ENCODE measurements at places on chromosomes 5 and 9.
A peak's percentile ranks its signal among the peaks of the same experiment; 100 is the strongest.

DNA sequence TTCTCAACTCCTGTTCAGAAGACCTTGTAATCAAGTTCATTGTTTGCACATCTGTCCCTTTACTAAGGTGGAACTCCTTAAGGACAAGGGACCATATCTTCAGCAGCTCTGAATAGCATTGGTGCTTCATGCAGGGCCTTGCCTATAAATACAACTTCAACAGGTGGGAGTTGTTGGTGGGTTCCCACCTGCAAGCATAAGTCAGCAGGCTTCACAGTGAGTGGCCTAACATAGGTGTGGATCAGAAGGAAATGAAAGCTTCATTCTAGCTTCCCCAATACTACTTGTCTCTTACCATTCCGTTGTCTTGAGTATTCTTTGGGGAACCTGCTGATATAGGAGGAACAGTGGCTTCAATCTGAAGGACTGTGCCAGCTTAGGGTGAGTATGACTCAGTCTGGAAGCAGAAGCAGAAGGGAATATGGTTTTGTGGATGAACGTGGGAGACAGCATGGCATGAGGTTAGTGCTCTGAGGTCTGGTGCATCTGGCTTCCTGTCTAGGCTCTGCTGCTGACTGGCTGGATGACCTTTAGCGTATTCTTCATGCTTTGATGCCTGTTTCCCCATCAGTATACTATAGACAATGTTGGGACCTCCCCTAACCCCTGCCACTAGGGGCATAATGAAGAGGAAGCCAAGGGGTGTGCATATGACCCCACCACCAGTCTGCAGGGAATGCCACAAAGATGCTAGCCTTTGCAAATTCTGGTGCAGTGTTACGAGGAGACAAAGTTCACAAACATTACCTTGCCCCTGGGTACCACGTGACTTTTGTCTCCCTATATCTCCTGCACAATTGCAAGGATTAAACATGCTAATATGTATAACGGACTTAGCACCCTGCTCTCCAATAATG is 192.3 kb downstream of the PALM2AKAP2 start:
- no peak for DNase-seq

- DNase-seq: peak; percentile 21
These were observed 66.7 kb upstream of the ADRA1B start for GRCh38 chr5:159849437-159850083.

GRCh38 chr5:131224387-131225201 is 39.3 kb upstream of the CDC42SE2 start:
- DNase-seq: no peak

DNA sequence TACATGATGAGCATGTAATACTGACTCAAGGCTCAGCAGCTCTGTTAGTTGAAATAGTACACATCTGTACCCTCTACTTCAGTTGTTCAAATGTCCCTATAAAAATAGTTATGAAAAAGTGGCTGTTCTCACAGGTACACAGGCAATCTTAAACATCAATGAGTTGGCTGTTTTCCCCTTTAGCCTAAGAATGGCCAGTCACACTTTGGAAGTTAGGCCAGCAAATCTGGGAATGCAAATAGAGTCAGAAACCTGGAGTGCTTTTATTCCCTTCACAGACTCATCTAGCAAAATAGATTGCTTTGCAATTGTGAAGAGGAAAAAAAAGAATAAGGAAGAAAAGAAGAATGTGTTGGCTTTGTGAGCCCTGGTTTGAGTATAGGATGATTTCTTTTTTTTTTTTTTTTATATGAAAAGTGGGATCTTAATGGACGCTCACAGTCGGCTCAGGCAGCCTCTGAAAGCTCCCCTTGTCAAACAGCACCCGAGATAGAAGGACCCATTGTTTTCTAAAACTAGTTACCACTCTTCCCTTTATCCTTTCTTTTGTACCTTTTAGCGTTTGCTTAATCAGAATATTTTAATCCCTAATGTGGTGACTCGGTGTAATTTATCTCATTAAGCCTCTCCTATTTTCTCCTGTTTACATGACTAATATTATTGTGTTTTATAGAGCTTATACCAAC is 27.9 kb upstream of the TLE1 start:
- DNase-seq: no peak

- DNase-seq: no peak
These were observed 22.6 kb downstream of the SLC36A1 start for GRCh38 chr5:151469992-151470391.

GRCh38 chr5:127976525-127976924 is 107.0 kb upstream of the SLC12A2 start:
- no peak for DNase-seq

GRCh38 chr5:152256580-152256979 is 148.5 kb downstream of the NMUR2 start:
- no peak for DNase-seq

DNA sequence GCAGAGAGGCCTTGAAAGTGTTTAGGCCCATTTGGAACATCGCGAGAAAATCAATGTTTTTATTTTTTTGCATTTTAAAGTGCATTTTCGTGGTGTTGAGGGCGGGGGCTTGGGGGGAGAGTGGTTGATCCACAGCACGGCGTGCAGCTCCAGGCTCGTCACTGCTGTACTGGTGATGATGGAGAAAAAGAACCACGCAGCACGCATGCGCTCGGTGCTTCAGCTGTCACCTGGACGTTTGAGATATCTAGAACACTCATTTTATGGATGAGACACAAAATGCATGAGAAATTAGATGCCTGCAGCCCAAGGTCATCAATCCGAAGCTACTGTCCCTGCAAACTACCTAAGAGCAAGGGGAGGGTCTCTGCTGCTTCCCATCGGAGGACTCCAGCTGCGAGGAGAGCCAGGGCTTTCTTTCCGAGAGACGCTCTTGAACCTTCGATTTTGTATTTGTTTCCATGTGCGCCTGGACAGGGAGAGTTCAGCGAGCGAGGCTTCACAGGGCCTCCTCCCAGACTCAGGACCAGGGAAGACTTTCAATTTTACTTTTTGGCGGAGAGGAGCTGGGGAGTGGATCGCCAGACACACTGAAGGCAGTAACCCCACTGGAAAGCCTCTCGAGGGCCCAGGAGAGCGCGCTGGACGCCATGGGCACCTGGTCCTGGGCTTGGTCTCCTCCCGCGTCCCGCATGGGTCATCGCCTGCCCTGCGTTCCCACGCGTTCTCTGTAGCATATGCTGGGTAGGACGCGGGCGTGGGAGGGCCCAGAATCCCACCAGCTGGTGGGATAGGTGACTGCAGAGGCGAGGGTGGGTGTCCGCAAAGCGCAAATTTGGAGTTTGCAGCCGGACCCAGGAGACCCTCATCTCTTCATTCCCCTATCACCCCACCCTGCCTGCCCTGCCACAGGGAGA is 2.5 kb downstream of the DMRT2 start:
- no peak for DNase-seq

GRCh38 chr5:124162767-124163532 is 583.5 kb downstream of the ZNF608 start:
- no peak for DNase-seq

DNA sequence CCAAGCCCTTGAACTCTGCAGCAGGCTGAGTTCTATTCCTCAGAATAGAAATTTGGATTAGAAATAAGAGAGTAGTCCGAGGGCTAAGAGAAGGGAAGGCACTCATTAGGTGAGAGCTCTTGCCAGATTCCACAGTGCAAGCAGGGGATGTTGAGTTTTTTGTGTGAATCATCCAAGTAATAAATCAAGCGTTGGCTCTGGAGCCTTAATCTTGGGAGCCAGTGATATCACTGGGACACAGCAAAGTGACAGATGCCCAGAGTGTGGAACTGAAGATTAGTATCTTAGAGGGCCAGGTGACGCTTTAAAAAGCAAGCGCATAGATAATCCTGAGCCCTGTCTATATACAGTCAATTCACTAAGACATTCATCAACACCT is 60.3 kb downstream of the FOXD1 start:
- no peak for DNase-seq

- no peak for DNase-seq
These were observed 48.9 kb downstream of the NTRK2 start for GRCh38 chr9:84718476-84718875.

- DNase-seq: no peak
These were observed 78.2 kb downstream of the DOCK8 start for GRCh38 chr9:292915-293314.

GRCh38 chr5:21159510-21160059 is 1171.6 kb upstream of the CDH18 start:
- DNase-seq: no peak

DNA sequence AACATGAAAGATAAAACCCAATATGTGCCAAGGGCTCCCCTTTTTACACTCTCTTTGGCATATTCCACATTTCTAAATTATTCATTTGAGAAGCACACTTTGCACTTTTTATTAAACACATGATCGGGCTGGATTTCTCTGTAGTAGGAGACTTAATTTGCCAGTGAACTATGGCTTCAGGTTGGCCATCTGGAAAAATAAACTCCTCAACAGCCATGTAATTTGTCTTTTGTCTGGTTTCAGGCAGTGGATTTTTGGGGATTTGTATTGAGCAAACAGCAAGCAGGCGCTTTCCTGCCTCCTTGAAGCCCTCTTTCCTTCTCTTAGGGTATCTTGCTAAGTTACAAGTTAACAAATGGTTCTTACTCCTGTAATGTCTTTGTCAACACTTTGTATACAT is 73.0 kb upstream of the DMRTA1 start:
- DNase-seq: no peak

DNA sequence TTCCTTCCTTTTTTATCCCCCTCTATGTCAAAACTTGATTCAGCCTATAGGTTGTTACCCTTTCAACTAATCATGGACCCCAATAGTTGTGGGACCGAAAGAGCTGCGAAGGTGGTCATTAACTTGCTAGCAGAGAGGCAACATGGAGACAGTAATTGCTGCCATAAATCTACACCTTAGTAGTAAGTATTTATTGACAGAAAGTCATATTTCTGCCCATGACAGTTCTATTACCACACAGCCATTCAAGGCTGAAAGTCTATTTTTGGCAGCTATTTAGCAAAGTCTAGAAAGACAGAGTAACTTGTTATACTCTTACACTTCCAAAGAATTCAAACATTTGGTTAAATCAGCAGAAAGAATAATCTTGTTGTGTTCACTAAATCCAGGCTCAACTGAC is 236.2 kb downstream of the PRELID2 start:
- DNase-seq: no peak

- peak; percentile 28 for DNase-seq
These were observed 92.3 kb downstream of the GAS1 start for GRCh38 chr9:86854898-86855523.

GRCh38 chr5:179307013-179307800 is 38.1 kb downstream of the ADAMTS2 start:
- DNase-seq: no peak

DNA sequence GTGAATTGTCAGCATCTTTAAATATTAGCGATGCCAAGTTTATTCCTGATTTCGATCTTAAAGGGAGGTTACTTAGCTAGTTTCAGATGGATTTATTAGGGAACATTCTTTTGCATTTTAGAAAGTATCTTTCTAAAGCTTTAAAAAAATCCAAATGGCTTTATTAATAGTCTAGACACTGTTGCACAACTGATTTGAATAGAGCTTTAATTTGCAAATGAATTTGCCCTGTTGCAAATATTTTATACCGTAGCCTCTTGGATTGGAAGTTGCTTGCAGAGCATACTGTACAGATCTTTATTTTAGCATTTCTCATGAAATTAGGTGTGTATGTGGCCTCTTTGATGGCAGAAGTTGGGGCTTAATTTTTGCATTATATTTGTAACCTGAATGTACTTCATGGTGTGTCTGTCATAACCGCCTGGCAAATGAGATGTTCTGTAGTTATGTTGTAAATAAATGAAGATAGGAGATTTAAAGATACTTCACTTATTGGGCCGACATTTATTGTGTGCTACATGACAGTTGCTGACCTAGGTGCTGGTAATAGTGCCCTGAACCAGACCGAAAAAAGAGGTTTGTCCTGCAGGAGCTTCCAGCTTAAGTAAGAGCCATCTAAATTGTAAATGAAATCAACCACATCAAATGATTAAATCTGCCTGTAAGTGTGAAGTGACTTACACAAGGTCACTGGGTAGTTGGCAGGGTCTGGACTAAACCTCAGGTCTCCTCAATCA is 1.8 kb downstream of the TCERG1 start:
- no peak for DNase-seq

GRCh38 chr9:32395510-32396216 is 11.2 kb downstream of the ACO1 start:
- peak; percentile 27 for DNase-seq

- DNase-seq: no peak
These were observed 74.2 kb downstream of the GADD45G start for GRCh38 chr9:89679016-89679415.

- DNase-seq: no peak
These were observed 153.5 kb downstream of the SLC28A3 start for GRCh38 chr9:84187090-84187489.

- no peak for DNase-seq
These were observed 111.6 kb downstream of the WNK2 start for GRCh38 chr9:93295456-93296076.

DNA sequence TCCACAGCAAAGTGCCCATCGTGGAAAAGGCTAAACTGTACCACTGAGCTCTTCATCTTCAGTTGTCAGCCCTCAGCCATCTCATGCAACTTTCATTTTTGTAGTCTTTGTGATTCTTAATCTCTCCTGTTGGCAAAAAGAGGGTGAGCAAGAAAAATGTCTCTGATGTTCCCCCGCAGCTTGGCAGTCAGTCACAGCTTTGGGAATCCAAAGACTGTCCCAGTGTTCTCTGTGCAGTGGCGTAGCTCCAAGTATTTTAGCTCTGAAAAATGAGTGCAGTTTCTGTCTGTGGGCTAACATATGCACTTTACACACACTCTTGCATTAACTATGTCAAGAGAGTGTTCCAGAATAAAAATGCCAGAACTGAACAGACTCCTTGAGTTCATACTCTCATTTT is 372.2 kb downstream of the TMEM232 start:
- DNase-seq: no peak

GRCh38 chr9:84949971-84950370 is 280.4 kb downstream of the NTRK2 start:
- no peak for DNase-seq

DNA sequence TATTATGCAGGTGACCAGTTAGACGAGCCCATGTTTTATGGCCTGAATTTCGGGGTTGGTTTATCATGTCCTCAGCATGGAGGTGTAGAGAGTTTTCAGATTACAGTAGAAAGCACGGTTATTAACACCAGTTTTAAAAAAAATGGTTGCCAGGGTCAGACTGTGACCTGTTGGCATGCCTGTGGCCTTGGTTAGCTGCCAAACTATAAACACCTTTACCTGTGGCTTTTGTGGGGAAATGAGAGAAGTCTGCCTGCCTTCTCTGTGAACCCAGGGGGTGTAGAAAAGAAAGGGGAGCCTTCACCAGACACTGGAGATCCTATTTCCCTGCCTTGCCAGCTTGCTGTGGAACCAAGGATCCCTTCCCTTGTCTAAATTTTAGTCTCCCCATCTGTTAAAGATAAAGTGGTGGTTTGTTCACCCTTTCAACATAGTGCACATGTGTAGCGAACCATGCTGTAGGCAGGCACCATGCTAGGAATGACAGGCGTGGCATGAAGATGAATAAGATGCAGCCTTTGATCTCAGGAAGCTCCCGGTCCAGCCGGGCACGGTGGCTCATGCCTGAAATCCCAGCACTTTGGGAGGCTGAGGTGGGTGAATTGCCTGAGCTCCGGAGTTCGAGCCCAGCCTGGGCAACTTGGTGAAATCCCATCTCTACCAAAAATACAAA is 6.1 kb upstream of the PHF19 start:
- no peak for DNase-seq

GRCh38 chr5:175822225-175822624 is 49.2 kb upstream of the CPLX2 start:
- no peak for DNase-seq

GRCh38 chr9:135502168-135502872 is 1.8 kb downstream of the MRPS2 start:
- no peak for DNase-seq

Measured in SW 1271 (cell line).